IPS DF 19.7 (cell line): ENCODE measurements at places on chromosomes 16 and 17.

DNA sequence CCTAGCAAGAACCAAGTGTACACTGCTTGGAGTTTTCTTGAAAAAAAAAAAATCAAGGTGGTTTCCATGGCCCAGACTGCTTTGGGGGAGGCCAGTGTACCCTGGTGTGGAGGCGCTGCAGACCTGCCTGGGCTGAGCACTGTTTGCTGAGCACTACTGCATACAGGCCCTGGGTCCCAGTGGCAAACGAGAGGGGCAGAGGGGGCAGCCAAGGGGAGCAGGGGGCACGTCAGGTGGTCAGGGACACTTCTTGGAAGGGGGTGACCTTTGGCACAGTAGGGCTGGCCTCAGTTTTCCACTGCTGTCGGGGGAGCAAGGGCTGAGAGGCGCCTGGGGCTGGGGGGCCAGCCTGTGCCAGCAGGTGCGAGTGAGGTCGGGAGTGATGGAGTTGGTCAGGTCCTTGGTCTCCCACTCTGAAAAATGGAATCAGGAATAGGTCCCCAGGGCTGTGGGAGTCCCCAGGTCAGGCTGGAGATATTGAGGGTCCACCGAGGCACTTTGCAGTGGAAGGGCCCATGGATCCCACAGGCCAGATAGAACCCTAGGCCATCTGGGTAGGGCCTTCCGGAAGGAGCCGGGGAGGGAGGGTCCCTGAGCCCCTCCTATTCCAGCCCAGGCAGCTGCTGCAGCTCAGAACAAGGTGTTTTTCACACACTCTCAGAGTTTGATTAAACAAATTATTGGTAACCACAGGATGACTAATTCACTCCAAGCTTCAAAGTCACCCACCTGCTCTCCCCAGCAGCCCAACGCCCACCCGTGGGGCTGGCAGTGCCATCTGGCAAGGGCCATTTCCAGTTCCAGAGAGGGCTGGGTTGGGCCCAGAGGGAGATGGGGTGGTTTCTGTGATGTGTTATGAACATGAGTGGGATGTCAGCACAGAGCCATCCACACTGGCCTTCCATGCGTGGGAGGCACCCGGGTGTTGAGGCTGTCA lies 3.5 kb downstream of the ZFPM1 start:
- no peak for DNase-seq

DNA sequence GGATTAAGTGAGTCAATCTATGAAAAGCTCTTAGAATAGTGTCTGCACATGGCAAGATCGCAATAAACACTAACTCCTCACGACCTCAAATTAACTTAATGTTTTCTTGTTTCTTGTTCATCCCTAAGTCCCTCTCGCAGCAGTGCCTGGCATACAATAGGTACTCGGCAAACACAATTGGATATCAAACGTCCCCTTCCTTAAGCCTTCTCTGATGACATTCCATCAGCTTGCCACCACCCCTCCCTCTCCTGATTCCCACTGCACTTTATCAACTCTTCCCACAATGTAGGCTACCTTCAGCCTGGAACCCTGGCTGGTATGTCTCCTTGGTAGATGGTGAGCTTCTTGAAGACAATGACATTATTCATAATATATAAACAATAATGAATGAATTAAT lies 33.3 kb downstream of the CCDC42 start:
- DNase-seq = no peak

DNA sequence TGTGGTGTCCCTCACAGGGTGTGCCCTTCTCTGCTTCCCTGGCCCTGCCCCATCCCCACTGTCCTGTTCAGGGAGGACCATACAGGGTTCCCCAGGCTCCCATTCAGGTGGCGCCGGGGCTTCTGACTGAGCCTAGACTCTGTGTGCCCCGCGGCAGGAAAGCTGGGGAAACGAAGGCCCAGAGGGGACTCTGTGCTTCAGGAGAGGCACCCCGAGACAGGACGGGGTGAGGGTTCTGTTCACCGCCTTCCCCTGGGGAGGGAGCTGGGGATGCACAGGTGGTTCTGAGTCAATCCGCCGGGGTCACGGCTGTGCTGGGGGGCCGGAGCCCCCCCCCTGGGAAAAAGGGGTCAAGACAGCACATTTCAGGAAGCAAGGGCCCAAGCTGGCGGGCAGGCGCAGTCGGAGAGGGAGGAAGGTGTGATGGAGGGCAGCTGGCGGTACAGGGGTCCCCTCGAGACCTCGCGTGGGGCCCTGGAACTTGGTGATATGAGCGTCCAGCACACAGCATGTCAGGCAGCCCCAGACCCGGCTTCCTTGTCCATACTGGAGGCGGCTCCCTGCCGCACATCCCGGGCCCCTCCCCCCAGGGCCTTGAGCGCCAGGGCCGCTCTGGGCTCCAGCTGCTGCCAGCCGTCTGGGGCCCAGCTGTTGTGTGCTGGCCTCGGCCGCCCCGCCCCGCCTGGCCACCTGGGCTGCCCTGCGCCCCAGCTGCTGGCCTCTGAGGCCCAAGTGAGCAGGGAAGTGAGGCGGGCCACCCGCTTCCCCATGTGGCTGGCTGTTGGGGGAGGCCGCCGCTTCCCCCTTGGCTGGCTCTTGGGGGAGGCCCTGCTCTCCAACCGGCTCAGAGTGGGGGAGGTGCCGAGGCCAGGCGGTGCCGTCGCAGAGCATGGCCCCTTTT lies 5.6 kb upstream of the NOTUM start:
- DNase-seq = no peak

DNA sequence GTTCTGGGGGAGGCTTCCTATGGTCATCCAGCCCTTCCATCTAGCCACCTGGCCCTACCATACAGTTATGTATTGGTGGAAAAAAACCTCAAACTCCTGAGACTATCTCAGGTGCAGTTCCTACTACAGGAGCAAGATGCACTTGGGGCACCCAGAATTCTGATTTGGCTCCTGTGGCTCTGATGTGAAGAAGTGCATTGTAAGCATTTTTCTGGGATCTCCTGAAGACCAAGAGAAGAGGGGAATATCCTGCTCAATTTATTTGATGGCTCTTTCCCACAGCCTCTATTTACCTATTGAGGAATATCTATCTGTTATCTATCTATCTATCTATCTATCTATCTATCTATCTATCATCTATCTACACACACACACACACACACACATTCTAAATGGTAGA lies 1981.5 kb downstream of the TP53TG3F start:
- no peak for DNase-seq

- DNase-seq = peak; percentile 89
Observed at GRCh38 chr17:48816774-48817590, at the start of gene TTLL6. TSS of gene TTLL6 (minus strand) at chr17:48817229. CDS start at chr17:48817072, 157 bp downstream.

DNA sequence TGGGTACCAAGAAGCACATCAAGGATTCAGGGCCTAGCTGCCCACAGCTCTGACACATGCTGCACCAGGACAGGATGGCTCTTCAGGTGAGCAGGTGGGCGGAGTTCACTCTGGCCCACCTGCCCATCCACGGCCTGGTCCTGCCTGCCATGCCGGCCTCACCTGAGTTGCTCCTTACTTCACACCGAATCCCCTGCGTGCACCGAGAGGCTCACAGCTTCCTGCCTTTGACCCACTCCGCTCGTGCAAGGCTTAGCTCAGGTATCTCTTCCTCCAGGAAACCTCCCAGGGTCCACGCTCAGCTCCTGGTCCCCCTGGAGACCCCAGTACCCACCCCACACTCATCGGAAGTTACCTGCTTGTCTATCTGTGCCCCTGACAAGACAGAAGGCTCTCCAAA lies 21.6 kb upstream of the TNRC6C start:
- no peak for DNase-seq
